SIG-M5 (cell line): ENCODE measurements at places on chromosomes 7 and 10.

GRCh38 chr10:122286867-122287266 lies 15.8 kb downstream of the BTBD16 start:
- DNase-seq: no peak

DNA sequence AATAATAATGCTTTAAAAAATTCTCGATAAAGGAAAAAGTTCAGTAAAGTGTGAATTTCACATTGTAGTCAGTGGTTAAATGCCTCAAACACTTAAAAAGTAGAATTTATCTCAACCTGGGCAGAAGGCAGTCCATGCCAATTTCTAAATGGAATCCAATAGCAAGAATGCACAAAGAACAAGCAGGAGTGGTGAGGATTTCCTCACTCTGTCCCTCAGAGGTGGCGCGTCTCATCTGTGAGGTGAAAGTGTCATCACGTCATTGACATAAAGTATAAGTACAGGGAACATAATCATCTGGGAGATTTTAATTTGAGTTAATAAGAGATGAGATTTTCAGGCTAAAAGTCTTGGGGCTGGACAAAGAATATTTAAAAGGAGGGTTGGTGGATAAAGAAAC lies 10.0 kb upstream of the PRKCQ start:
- DNase-seq: no peak

GRCh38 chr7:4261601-4261960 lies 420.5 kb upstream of the FOXK1 start:
- no peak for DNase-seq

DNA sequence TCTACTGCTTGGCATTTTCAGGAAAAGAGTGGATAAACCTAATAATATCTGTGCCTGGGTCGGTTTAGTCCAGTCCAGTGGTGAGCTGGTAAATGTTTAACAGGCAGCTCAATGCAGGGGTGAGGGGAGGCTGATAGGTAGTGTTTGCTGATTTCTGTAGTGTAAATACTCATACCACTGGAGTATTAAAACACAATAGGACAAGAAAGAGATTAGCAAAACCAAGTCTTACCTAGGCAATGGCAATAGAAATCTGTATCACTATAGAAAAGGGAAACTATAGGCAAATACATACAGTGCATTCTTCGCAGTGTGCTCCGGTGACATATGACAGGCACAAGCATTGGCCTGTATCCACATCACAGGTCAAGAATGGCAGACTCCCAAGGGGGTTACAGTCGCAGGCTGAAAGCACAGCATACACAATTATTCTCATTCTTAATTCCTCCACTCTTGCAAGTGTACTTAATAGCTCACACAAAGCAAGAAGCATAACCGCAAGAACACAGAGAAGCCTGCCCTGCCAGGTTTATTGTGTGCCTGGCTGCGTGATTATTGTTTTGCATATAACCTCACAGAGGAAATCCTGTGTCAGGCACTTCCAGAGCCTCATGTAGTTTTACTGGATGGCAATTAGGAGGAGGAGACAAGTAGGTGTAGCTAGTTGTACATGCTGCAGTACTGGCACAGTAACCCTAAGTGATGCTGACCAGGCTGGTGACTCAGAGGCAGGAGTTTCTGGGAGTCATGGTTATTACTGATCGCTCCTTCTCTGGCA lies 35.0 kb downstream of the LAMB4 start:
- DNase-seq: no peak

DNA sequence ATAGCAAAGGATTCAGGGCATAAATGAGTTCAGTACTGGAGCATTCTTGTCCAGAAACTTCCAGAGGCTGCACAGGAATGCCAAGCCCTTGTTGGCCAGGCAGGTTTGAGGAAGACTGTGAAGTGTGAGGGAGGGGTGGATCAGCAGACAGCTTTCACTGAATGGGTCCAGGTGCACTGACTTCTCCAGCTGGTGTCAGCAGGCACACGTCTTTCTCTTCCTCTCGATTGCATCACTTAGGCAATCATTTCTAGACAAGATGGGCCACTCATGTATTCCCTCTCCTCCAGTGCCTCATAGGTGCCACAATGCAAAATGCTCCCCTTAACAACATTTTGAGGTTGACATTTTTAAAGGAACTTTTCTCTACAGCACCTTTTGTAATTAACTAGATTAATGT lies 15.6 kb upstream of the PLEKHS1 start:
- DNase-seq: no peak

DNA sequence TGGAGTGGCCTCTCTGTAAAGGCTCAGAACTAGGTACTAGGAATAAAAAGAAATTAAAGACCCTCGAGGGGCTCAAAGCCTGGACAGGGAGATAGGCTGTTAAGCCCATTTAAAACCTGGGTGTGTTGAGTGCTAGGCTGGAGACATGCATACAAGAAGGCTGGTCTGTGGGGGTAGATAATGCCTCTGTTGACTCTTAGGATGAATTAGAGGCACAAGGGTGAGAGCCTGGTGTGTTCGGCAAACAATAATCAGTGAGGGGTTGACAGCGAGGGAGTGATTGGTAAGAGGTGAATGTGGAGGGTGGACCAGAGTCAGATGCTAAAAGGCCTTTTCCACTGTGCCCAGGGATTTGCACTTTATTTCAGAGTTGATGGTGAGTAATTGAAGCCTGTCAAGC lies 12.7 kb downstream of the GSTO2 start:
- DNase-seq: no peak

GRCh38 chr10:119541459-119542356 lies 811 bp downstream of the RGS10 start:
- DNase-seq: no peak

DNA sequence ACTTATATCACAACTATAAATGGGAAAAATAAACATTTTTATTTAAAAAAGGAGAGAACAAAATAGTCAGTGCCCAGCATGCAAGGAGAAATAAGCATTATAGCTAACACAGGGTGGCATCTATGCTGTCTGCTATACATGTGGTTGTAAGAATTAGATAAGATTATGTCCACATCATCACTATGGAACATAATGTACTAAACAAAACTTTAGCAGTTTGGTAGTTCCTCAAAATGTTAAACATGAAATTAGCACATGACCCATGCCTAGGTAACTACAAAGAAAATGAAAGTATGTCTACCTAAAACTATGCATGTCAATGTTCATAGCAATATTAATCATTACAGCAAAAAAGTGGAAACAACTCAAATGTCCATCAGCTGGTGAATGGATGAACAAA lies 28.7 kb upstream of the RUFY2 start:
- DNase-seq: no peak

DNA sequence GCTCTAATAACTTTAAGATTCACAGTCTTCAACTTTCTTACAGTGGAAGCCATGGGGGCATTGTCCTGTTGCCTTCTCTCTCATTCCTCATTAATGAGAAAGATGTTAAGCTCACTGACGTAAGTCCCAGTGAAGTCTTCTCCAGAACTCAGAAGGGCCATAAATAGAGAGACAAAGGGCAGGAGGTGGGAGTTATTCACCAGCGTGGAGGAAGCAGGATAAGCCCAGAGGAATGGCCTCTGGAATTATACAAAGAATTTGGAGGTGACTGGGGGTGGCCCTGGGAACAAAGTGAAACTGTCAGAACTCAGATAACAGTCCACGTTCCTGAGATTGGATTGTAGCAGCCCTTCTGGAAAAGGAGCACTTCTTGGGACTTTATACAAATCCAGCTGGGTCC lies 52.4 kb downstream of the SORBS1 start:
- no peak for DNase-seq

DNA sequence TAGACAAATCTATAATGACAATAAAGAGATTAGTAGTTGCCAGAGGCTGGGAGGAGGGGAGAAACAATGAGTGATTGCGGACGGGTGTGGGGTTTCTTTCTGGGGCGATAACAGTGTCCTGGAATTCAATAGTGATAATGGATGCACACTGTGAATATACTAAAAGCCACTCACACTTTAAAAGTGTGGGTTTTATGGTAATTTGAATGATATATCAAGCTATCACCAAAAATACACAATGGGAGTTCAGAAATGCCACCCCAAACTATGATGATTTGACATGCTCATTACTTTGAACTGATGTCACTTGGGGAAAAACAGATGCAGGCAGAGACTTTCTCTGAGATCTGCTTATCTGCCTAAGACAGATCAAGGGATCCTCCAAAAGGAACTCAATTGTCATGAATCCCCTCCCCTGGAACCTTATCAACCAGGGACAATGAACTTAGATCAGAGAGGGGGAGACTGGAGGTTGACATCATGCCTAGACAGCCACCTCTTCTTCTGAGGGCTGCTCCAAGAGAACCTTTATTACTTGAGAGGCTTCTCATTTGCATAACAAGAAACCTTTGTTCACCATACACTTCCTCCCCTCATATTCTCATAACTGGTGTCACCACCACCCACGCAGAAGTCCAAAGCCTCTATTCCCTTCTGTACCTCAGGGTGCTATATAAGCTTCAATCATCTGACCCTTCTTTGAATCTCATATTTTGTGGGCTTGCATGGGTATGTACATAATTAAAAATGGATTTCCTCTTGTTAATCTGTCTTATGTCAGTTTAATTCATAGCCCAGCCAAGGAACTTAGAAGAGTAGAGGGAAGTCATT lies 14.8 kb upstream of the ZC3HAV1 start:
- DNase-seq: no peak

DNA sequence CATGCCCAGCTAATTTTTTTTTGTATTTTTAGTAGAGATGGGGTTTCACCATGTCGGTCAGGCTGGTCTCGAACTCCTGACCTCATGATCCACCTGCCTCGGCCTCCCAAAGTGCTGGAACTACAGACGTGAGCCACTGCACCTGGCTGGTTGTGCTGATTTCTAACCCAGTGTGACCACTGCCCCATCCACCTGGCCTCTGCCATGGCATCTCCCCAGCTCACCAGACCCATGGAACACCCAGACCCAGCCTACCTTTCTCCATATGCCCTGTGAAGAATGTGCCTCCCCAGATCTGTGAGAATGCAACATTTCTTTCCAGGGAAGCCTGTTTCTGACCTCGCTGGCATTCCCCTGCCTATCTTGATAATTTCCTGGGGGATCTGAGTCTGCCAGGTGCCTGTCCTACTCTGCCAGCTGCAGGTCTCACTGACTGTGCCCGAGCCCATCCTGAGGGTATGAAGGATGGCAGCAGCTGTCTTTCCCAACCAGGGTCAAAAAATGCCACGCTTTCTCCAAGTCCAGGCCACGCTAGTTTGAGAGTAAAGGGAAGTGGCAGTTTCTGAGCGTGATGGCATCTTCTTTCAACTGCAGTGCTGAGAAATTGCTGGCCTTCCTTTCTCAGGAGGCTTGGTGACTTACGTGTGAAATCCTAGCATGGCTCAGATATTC lies 324.4 kb upstream of the ZNF32 start:
- DNase-seq: no peak

- no peak for DNase-seq
Observed at GRCh38 chr10:3472287-3473051, 299.9 kb upstream of the PITRM1 start.

DNA sequence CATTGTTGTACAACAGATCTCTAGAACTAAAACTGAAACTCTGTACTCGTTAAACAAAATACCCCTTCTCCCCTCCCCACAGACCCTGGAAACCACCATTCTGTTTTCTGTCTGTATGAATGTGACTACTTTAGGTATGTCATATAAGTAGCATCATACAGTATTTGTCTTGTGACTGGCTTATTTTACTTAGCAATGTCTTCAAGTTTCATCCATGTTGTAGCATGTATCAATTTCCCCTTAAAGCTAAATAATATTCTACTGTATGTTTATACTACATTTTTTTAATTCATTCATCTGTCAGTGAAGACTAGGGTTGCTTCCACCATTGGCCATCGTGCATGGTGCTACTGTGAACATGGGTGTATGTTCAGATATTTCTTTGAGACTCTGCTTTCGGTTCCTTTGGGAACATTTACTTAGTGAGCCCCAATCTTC lies 71.2 kb upstream of the RPA3 start:
- DNase-seq: no peak

GRCh38 chr10:114431414-114432135 lies 27.3 kb upstream of the AFAP1L2 start:
- DNase-seq: no peak

GRCh38 chr7:48540746-48541145 lies 369.5 kb downstream of the ABCA13 start:
- DNase-seq: no peak

DNA sequence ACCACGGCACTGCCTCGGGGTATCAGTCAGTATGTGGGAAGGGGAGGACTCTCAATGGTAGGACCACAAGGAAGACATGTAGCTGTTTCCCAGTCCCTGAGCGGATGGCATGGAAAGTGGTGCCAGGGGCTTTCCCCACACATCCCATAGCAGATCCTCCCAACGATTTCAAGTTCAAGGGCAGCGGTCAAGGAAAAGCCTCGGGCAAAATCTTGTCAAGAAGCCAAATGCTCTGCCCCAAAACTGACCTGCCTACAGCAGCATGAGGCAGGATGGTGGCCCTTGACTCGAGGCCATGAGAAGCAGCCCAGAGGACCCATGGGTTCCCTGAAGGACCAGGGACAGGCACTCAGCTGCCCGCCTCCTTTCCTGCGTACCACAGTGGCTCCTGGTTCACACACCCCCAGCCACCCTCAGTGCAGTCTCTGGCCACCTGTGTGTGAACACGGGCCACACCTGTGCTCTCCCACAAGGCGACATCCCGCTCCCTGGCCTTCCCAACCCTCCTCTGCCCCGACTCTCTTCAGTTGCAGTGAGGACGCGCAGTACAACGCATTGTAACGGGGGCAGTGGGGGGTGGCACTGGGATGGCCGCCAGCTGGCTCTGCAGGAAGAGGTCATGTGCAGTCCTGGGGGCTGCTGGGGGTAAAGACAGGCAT lies 43.6 kb downstream of the CTBP2 start:
- DNase-seq: no peak

DNA sequence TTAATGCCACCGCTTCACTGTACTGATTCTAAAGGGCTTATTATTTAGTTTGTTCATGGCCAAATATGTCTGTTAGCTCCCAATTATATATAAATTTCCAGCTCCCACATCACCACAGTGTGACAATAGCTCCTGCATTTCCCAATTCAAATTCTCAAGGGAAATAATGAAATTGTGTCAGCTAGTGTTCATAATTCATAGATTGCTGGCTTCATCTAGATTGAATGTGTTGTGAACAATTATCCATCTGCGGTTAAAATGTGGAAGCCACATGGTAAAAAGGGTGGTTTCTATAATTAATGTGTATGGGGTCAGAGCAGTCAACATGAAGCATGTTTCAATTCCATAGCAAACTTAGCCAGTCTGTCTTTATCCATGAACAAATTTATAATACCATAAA lies 154.3 kb downstream of the SEMA3E start:
- no peak for DNase-seq

DNA sequence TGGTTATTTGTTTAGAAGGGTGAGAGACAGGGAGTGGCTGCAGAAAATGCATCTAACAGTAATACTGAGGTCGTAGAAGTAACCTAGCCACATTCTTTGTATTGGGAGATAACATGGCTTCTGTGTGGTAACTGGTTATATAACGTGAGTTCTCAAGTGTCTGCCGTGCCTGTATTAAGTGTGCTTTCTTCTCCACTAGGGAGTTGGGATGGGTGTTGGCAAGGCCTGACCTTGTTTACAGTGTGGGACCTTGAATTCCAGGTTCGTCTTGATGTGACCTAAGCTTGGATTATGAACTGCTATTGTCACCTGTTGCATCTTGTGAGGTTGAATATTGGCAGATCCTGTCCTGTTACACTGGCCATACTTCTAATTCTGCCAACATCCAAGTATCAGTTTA lies 145.3 kb upstream of the NAMPT start:
- no peak for DNase-seq

GRCh38 chr10:34504534-34504933 lies 310.6 kb downstream of the PARD3 start:
- no peak for DNase-seq
